Activated T-helper 1 cell treated with anti-CD3 and anti-CD28 coated beads, Interleukin-12 subunit alpha, Interleukin-12 subunit beta, Interleukin-2, Interleukin-4 antibody, amounts not matched to agents 30 ng/mL and 10 ng/mL and 1 ng/mL, durations not matched to agents 14 hours and 24 hours and 36 hours (primary cell): ENCODE measurements at places on chromosomes 5 and 9.
A peak's percentile ranks its signal among the peaks of the same experiment; 100 is the strongest.

- no peak overlapping the region for H3K4me3 ChIP-seq
- peaks cover 5% of the 10 kb centered on the region for H3K27me3 ChIP-seq
- H3K36me3 ChIP-seq, result no peaks in the 10 kb centered on the region
- DNase-seq, result no peak
- no peak overlapping the region for H3K27ac ChIP-seq
Observed at GRCh38 chr9:18978188-18978587, 54.8 kb downstream of the SAXO1 start.

DNA sequence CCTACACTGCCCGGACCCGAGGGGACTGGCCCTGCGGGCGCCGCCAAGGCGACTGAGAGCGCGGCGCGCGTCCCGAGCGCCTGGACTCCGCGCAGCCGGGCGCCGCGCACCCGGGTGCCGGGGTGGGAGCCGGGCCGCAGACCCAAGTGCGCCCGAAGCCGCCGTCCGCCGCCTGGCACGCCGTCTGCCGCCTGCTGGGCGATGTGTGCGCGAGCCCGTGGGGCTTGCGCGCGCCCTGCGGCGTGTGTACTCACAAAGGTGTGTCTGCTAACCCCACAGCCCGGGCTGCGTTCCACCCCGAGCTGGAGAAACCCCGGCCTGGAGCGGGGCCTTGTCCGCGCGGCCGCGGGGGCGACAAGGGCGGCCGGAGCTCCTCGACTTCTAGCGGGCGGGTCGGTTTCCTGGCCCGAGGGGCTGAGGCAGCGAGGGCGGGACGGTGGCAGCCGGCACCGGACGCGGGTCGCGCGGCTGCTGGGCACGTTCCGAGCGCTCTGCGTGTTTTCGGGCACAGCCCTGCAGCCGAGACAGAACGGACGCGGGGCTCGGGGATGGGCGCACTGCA is 1.1 kb upstream of the ZSWIM6 start:
- H3K4me3 ChIP-seq, result peak overlapping the region; percentile 96
- no peak overlapping the region for H3K27ac ChIP-seq
- H3K27me3 ChIP-seq, result peaks cover 40% of the 10 kb centered on the region
- peaks cover 52% of the 10 kb centered on the region for H3K4me1 ChIP-seq

- no peak for DNase-seq
- H3K4me1 ChIP-seq, result peaks cover under 1% of the 10 kb centered on the region
- H3K27ac ChIP-seq, result no peak overlapping the region
- H3K4me3 ChIP-seq, result no peak overlapping the region
Observed at GRCh38 chr5:179147991-179148702, 88.0 kb downstream of the ZNF354C start.

DNA sequence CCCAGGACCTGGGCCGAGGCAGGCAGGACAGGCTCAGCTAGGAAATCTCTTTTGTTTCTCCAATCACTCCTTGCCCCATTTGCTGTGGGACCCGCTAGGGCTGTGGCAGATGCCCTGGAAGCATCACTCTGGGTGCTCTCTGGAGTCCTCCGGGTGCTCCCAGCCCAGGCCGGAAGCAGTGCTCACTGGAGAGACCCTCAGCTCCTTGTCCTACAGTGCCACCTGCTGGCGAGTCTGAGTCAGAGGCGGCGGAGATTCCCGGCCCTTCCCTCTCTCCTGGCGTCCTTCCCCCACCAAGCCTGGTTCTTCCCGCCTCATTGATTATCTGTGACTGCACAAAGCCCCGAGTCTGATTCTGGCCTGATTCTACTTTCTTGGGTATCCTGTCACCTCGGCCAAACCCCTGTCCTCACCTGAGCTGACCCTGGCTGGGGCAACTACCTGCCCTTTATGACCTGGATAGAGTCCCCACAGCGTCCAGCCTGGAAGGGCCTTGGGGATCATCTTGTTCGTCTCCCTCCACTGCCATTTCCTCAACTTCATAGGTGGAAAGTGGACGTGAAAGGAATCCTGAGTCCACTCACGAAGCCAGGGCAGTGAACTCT is 7.3 kb upstream of the BARHL1 start:
- no peak overlapping the region for H3K4me3 ChIP-seq
- H3K36me3 ChIP-seq, result peaks cover 1% of the 10 kb centered on the region

GRCh38 chr5:2186472-2187015 is 303.8 kb upstream of the IRX4 start:
- H3K27ac ChIP-seq, result no peak overlapping the region
- no peak for DNase-seq
- peaks cover 7% of the 10 kb centered on the region for H3K27me3 ChIP-seq
- no peak overlapping the region for H3K4me3 ChIP-seq
- H3K36me3 ChIP-seq, result no peaks in the 10 kb centered on the region

- H3K27me3 ChIP-seq, result no peaks in the 10 kb centered on the region
- H3K27ac ChIP-seq, result no peak overlapping the region
- no peaks in the 10 kb centered on the region for H3K36me3 ChIP-seq
- no peaks in the 10 kb centered on the region for H3K4me1 ChIP-seq
- no peak for DNase-seq
Observed at GRCh38 chr5:103909391-103909790, 346.8 kb upstream of the NUDT12 start.

GRCh38 chr9:112473986-112474385 is 12.6 kb upstream of the KIAA1958 start:
- H3K4me3 ChIP-seq, result no peak overlapping the region
- H3K4me1 ChIP-seq, result no peaks in the 10 kb centered on the region
- no peak for DNase-seq
- H3K27ac ChIP-seq, result no peak overlapping the region
- H3K36me3 ChIP-seq, result peaks cover 18% of the 10 kb centered on the region
